ENCODE measurements at places on chromosomes 2 and 18.

DNA sequence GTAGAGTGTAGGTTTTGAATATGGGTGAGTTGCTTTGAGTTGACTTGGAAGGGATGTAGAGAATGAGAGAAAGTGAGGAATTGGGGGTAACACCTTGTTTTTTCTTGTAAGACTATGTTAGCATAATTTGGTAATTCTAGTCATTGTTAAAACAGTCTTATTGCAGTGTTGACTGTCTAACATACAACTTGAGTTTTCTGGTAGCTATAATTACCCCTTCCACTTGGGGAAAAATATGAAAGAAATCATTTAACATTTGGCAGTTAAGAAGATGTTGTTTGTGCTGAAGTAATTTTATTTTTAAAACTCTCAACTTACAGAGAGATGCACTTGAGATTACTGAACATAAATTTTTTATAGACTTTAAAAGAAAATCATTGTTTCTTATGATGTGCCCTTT, 108.2 kb downstream of the COMMD1 start:
- no peaks in the 10 kb centered on the region for H3K27me3 ChIP-seq
- no peak overlapping the region for H3K27ac ChIP-seq
- DNase-seq: no peak
- H3K4me1 ChIP-seq: no peaks in the 10 kb centered on the region
- H3K4me3 ChIP-seq: no peak overlapping the region

- H3K27me3 ChIP-seq: no peaks in the 10 kb centered on the region
- DNase-seq: no peak
- no peaks in the 10 kb centered on the region for H3K4me1 ChIP-seq
Observed at GRCh38 chr2:29063056-29063455, 11.3 kb downstream of the PCARE start.

DNA sequence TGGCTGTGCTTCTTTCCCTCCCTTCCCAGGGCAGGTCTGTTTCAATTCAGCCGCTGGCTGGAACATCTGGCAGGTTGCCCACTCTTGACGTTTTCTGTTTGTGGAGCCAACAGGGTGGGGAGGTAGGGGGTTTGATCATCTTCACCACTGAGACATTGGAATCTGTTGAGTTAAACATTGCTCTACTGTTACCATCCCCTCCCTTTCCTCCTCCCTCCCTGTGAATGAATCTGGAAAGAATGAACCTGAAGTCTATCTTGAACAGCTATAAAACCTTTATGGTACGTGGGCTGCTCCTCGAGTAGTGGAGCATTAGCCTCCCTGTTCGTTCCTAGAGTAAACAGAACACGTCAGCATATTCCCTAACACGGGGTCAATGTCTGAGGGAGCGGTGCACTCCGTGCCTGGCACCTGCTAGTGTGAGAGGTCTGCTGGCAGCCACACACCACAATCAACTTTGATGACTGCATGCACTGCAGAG, 249.9 kb upstream of the RBBP8 start:
- no peak overlapping the region for H3K4me3 ChIP-seq
- H3K27ac ChIP-seq: no peak overlapping the region
- H3K27me3 ChIP-seq: no peaks in the 10 kb centered on the region
- H3K36me3 ChIP-seq: peaks cover 5% of the 10 kb centered on the region
- no peaks in the 10 kb centered on the region for H3K4me1 ChIP-seq

DNA sequence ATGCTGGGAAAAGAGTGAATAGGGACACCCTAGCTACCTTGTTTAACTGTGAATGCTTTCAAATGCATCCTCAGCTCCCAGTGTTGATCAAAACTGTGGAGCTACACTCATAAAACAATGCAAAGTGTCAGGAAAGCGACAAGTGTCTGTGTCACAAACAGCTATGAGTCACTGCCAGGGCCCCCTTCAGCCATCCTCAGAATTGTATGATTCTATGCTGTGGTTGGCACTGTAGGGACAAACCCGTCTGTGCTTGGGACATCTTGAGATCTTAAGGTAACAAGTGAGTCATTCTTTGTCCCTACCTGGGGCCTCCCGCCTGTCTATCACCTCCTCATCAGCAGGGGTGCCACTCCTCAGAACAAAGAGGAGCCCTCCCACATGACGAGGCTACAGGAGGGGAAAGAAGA, 42.4 kb downstream of the KLF7 start:
- no peaks in the 10 kb centered on the region for H3K27me3 ChIP-seq
- H3K4me1 ChIP-seq: peaks cover 15% of the 10 kb centered on the region
- H3K4me3 ChIP-seq: no peak overlapping the region
- no peak overlapping the region for H3K27ac ChIP-seq
- DNase-seq: peak; percentile 58

DNA sequence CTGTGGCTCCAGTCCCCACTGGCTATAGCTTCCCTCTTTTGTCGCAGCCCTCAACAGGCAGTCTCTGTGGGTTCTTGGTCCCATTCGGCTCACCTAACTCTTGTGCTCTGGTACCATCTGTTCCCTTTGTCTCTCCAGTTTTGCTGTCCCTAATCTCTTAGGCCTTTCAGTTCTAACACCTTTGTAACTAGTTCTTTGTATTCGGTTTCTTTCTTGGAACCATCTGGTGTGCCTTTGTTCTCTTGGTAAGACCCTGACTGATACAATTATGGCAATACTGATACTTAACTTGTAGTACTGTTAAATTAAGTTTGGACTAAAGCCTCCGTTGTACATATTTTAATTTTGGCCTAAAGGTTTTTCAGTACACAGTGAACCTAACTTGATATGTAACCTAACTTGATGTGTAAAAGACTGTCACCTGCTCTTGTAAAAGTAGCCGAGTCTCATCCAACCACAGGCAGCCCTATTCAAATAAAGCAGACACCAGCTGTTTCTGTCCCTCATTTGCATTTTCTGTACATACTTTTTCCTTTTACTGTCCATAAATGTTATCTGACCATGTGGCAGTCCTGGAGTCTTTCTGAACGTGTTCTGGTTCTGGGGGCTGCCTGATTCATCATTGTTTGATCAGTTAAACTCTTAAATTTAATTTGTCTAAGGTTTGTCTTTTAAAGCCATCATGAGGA, 4.8 kb upstream of the MRPL44 start:
- H3K27me3 ChIP-seq: no peaks in the 10 kb centered on the region
- H3K27ac ChIP-seq: no peak overlapping the region
- H3K4me3 ChIP-seq: no peak overlapping the region
- H3K4me1 ChIP-seq: peaks cover 11% of the 10 kb centered on the region
- no peaks in the 10 kb centered on the region for H3K36me3 ChIP-seq
